ENCODE measurements at places on chromosomes 5 and 9.

- no peak for DNase-seq
Observed at GRCh38 chr5:153624451-153624765, 133.9 kb downstream of the GRIA1 start.

DNA sequence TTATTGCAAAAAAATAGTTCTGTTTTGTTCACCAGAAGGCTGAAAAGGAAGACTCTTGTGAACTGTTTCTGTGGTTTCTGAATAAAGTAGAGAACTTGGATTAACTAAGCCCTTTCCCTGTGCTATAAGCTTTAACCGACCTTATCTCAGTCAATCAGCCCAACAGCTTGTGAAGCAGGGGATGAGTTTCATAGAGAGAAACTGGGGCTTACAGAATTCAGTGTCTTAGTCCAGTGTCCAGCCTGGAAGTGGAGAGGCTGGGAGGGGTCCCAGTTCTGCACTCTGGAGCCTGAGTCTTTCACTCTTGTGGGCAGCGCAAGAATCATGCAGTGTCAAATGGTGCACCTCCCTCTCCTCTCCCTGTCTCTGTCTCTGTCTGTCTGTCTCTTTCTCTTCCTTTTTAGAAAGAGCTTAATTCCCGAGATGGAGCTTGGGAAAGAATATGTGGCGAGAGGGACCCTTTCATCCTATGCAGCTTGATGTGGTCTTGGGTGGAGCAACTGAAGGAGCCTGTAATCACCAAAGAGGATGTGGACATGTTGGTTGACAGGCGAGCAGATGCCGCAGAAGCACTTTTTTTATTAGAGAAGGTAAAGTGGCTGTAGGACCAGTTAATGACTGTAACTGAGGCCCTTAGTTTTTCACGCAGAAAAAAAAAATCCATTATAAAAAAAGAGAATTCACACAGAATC, 17.0 kb downstream of the PTPDC1 start:
- no peak for DNase-seq

DNA sequence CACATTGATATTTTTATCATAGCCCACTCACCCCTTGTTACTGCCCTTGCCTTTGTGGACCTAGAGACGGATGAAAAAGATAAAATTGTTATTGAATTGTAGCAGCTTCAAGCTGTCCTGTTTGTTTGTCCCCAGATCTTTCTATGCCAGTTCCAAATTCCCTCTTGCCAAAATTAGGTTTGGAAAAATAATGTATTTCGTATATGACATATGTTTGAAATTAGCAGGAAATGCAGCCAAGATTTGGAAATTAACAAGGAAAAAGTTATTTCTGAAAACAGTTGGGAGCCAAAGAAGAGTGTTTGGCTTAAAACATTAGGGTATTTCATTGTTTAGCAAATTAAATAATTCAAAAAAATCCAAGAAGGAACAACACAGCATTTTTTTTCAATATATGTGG, 33.5 kb downstream of the SPATA31D1 start:
- peak; percentile 65 for DNase-seq

- DNase-seq = peak; percentile 52
Observed at GRCh38 chr5:2207416-2208238, 324.9 kb upstream of the IRX4 start.

GRCh38 chr9:121567500-121568342, 68.1 kb upstream of the GGTA1 start:
- DNase-seq = peak; percentile 27

GRCh38 chr5:16756692-16757091, 139.9 kb upstream of the RETREG1 start:
- DNase-seq = no peak

DNA sequence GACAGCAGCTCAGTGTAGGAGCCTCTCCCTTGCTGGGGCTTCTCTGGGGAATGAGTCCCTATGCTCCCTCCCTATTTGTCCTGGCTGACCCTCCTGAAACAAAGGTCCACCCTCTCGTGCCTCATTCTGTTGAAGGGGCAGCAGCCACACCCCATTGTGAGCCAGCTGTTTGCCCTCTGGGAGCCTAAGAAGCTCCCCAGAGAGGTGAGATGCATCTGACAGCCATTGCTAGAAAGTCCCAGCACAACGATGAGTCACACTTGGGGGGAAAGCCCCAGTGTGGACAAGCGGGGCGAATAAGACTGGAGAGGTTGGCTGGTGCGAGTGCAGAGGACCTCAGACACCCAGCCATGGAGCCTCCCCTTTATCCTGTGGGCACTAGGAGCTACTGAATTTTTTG, 101.4 kb downstream of the PPARGC1B start:
- DNase-seq = no peak

- DNase-seq = peak; percentile 69
Observed at GRCh38 chr5:169442913-169443784, 140.4 kb upstream of the SPDL1 start.

DNA sequence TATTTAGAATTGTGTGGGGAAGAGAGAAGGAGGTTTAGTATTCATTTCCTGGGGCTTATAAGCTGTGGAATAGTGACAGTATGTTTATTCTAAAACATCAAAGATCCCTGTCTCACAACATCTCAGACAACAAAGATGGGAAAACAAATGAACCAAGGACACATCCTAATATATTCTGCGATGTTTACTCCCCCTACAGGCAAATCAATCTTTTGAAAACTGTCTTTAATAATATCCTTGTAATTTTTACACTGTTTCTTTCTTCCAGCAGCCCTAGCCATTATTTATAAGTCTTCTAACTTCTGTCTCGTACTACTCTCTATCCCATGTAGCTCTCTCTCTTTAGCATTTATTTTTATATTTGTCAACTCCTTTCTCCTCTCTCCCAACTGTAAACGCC, 33.5 kb upstream of the TMEM252 start:
- no peak for DNase-seq

- DNase-seq = no peak
Observed at GRCh38 chr9:125529589-125530515, 177.2 kb downstream of the MAPKAP1 start.

GRCh38 chr9:4530375-4530774, 40.1 kb downstream of the SLC1A1 start:
- DNase-seq = no peak

- no peak for DNase-seq
Observed at GRCh38 chr9:18129809-18130334, 344.1 kb upstream of the ADAMTSL1 start.

GRCh38 chr9:16181539-16181938, 628.7 kb downstream of the CCDC171 start:
- no peak for DNase-seq

GRCh38 chr9:13934416-13934815, 379.5 kb downstream of the NFIB start:
- DNase-seq = no peak

DNA sequence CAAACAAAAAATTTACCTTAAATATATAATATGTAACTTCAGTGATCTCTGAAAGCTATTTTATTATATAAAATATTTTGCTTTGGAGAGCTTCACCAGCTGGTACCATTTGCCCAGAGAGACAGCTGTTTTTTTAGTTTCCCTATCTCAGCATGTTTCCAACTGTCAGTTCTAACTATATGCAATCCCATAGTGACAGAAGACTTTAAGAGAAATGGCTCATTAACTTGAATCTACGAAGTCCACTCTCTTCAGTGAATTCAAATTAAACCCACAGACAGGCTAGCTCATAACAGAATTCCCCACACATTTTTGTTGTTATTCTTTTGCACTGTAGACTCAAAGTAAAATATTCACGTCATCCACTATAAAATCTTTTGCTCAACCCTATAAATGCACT, 251.8 kb upstream of the POU5F2 start:
- no peak for DNase-seq

GRCh38 chr5:175820230-175820629, 51.1 kb upstream of the CPLX2 start:
- no peak for DNase-seq

DNA sequence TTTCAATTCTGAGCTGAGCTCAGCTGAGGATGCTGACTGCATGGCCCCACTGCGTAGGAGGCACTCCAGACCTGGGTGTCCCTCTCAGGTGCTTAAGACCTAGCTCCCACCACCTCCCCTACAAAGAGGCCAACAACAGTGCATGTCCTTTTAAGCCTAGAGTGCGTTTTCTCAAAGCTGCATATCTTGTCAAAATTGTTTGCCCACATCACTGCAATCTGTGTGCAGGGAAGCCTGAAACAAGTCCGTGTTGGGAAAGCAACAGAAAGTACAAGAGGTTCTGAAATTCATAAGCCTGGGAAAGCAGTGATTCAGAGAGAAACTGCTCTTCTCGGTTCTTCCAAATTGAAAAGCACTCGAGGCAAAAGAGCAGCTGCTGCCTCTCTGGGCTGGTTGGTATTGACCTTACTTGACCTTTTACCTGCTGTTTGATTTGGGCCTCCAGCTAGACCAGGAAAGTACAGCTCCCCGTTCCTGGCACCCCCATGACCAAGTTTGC, 238.4 kb downstream of the NR2F1-AS1 start:
- DNase-seq = no peak

DNA sequence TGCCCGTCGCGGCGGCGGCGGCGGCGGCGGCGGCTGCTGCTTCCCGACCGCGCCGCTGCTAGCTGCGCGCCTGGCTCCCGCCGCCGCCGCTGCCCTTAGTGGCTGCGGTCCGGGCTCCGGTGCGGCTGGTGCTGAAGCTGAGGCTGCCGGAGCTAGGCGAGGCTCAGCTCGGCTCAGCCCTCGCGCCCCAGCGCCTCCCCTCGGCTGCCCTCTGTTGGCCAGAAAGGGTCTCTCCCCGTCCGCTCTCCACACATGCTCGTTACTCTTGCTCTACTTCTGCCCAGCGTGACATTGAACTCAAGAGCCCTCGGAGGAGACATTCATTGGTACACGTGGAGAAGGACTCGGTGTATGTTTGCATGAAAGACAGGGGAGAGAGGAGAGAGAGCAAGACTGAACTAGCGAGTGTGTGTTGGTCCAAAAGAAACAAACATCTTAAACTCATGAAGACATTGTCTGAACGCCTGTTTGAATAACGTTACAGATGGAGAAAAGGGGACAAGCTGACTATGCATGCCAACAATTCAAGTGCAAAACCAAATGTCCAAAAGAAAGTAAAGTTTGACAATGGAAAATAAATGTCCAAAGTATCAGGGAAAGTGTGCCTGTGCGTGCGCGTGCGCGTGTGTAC, at the start of gene HCN1:
Gene HCN1 (minus strand): TSS at position 175 of the 631 bp plus-strand sequence.
- DNase-seq = peak; percentile 76

- DNase-seq = no peak
Observed at GRCh38 chr5:146772881-146773466, 105.6 kb downstream of the PPP2R2B start.

DNA sequence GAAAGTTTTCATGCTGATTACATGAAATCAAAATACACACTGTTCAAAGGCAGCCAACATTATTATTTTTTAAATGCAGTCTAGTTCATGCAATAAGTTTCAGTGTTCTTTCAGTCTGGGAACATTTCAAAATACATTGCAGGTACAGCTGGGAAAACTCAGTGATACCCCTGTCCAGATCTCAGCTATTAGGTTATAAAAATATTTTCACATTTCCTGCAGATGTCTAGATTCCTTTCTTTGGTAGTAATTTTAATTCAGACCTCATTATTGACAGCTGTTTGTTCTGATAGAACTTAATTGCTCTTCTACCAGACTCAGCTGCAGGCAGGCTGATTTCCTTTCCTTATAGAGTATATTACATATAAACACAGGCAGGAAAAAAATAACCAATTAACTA, 556.8 kb upstream of the DMAC1 start:
- DNase-seq = no peak

GRCh38 chr9:98971168-98971914, 27.6 kb downstream of the COL15A1 start:
- DNase-seq = peak; percentile 13

DNA sequence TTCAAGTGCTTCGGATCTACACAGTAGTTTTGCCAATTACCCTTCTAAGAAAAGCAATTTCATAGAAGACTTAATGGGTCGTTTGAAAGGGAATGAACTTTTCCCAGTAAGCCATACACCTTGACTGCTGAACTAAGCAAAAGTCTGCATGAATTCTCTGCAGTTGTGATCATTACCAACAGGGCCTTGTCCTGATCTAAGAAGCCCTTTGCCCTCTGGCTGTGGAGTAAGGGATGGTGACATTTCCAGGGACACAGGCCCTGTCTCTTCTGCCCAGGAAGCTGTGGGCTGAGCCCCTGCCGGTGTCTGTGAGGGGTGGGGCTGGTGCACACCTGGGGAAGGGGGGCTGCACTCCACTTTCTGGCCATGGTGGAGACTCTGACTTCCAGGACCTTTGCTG, 30.5 kb downstream of the ZDHHC11 start:
- DNase-seq = peak; percentile 17

DNA sequence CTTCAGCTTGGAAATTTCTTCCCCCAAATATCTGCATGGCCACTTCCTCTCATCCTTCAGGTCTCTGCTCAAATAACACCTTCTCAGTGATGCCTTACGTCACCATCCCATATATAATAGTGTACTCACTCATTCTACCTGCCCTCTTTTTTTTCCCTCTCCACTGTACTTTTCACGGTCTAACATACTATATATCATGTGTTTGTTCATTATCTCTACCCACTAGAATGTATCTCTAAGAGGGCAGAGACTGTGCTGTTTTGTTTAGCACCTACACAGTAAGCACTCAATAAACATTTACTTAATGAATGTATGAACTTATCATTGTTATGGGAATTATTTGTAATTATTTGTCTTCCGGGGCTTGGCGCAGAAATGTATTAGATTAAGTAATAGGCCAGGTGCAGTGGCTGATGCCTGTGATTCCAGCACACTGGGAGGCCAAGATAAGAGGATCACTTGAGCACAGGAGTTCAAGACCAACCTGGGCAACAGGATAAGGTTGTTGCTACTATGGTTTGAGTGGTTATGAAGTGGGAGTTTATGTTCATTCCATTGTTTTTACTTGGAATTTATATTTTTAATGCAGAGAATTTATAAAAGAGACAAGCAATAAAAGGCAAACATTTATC, 6.0 kb upstream of the IL13 start:
- no peak for DNase-seq

- no peak for DNase-seq
Observed at GRCh38 chr5:93385655-93386054, 195.4 kb downstream of the NR2F1-AS1 start.

GRCh38 chr9:7328453-7328852, 471.1 kb downstream of the DMAC1 start:
- DNase-seq = no peak

GRCh38 chr5:66981266-66982055, 215.1 kb downstream of the CD180 start:
- DNase-seq = no peak

DNA sequence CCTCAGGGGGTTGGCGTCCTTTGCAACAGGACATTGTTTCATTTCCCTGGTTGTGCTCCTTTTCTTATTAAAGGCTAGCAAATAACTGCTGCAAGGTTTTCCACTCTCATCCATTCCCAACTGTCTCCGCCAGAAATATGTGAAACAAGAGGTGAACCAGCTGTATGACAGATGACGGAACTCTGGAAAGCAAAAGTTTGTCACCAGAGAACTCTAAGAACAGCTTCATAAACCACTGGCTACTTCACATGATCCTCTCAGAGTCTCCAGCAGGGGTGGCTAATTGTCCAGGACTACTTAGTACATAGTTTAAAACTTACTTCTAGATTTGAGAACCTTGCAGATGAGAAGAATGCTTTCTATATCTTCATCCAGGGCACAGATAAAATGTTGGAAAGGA, 195.9 kb upstream of the RAD23B start:
- DNase-seq = no peak

- no peak for DNase-seq
Observed at GRCh38 chr9:11103525-11103924, 490.7 kb upstream of the PTPRD start.

All from spinal cord (tissue), 10 donors.